Activated naive CD8-positive, alpha-beta T cell treated with anti-CD3 and anti-CD28 coated beads for 36 hours (primary cell): ENCODE measurements at places on chromosomes 7 and 10.
A peak's percentile ranks its signal among the peaks of the same experiment; 100 is the strongest.

- DNase-seq = no peak
Observed at GRCh38 chr10:123455861-123456260, 210.3 kb upstream of the GPR26 start.

GRCh38 chr10:79320820-79321493, 26.3 kb upstream of the PPIF start:
- DNase-seq = no peak

DNA sequence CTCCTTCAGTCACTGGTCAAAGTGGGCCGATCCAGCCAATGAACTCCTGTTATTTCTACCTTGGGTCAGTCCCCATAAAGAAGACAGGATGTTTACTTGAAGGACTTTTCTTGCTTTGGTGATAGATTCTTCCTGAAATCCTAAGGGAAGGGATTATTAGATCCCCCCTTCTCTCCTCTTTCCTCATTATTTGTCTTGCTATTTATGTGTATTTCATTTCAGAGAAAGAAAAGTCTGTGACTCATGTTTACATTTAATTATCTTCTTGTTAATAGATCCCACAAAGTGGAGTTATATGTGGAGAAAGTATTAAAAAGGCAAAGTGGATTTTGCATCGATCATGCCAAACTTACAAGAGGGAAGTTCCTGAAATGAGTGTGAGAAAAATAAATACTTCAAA, 341.5 kb downstream of the PHTF2 start:
- DNase-seq = no peak

DNA sequence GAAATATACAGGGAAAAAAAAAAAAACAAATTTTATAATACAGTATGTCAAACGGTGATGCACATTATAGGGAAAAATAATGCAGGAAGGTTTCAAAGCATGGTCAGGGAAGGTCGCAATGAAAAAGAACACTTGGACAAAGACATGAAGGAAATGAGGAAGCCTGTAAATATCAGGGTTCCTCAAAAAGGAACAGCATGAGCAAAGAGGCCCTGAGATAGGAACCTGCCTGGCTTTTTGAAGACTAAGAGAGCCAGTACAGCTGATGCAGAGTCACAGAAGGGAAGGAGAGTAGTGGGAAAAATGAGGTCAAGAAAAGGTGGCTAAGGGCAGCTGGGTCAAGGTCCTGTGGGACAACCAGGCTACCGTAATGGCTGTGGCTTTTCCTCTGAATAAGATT, 1.9 kb downstream of the VPS41 start:
- no peak for DNase-seq

- DNase-seq = no peak
Observed at GRCh38 chr7:116449950-116450349, 49.6 kb upstream of the CAV2 start.

GRCh38 chr7:82521906-82522445, 78.4 kb upstream of the CACNA2D1 start:
- no peak for DNase-seq

- DNase-seq = no peak
Observed at GRCh38 chr10:15379078-15379477, 8.0 kb upstream of the FAM171A1 start.

GRCh38 chr7:85471740-85472139, 284.9 kb upstream of the SEMA3D start:
- DNase-seq = no peak

DNA sequence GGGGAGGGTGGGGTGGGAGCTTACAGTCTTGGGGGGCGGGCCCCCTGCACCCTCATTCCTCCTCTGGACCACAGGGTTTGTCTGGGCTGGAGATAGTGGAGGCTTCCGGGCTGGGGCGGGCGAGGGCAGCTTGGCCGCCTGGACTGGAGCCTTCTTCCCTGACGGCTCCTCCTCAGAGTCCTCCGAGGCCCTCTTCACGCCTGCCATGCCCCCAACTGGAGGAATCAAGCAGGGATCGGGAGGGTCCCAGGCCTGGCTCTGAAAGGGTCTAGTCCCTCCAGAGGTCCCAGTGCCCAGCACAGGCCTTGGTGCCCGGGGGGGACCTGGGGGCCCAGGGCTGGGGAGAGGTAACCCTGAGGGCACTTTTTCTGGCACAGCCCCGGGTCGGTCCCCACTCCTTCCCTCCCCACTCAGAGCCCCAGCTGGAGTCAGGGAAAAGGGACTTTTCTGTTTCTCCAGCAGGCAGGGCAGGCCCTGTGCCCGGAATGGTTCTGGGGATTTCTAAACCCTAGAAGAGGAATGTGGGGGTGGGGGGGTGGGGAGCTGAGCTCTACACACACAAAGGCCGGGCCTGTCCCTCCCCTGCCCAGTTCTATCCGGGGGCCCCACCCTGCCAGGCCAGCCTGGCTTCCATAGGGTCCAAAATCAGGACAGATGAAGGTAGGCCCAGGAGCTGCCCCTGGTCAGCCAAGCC, 11.6 kb downstream of the MICALL2 start:
- DNase-seq = no peak

- no peak for DNase-seq
Observed at GRCh38 chr10:29651767-29652166, 17.0 kb upstream of the SVIL start.

DNA sequence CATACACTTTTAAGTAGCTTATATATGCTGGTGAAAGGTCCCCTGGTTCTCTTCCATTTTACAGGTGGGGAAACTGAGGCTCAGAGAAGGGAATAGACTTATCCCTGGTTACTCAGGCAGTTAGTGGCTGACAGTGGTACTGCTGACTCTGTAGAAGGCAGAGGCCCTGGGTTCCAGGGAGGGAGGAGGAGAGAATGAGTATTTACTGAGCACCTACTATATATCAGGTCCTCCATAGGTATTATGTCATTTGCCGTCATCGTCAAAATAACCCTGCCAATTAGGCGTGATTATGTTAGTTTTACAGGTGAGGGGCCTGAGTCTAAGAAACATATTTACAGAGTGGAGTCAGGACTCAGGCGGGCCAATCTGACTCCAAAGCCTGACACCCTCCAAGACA, 13.3 kb upstream of the PALD1 start:
- DNase-seq = no peak

DNA sequence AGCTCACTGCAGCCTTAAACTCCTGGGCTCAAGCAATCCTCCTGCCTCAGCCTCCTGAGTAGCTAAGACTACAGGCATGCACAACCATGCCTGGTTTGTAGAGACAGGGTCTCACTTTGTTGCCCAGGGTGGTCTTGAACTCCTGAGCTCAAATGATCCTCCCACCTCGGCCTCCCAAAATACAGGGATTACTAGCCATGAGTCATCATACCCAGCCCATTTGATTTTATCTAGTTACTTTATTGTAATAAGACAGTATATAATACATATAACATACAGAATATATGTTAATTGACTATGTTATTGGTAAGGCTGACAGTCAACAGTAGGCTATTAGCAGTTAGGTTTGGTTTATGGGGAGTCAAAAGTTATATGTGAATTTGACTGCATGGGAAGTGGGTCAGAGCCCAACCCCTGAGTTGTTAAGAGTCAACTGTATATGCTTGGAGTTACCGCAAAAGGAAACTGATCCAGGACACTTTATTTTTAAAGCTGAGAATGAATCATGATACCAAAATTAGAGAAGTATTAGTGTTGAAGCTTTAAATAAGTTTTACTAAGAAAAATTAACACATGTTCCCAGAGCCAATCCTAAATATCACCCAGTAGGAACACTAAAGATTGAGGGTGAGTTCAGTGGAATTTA, 20.7 kb upstream of the KMT2E start:
- DNase-seq = no peak

- DNase-seq = no peak
Observed at GRCh38 chr10:60397792-60398191, 8.1 kb upstream of the ANK3 start.

DNA sequence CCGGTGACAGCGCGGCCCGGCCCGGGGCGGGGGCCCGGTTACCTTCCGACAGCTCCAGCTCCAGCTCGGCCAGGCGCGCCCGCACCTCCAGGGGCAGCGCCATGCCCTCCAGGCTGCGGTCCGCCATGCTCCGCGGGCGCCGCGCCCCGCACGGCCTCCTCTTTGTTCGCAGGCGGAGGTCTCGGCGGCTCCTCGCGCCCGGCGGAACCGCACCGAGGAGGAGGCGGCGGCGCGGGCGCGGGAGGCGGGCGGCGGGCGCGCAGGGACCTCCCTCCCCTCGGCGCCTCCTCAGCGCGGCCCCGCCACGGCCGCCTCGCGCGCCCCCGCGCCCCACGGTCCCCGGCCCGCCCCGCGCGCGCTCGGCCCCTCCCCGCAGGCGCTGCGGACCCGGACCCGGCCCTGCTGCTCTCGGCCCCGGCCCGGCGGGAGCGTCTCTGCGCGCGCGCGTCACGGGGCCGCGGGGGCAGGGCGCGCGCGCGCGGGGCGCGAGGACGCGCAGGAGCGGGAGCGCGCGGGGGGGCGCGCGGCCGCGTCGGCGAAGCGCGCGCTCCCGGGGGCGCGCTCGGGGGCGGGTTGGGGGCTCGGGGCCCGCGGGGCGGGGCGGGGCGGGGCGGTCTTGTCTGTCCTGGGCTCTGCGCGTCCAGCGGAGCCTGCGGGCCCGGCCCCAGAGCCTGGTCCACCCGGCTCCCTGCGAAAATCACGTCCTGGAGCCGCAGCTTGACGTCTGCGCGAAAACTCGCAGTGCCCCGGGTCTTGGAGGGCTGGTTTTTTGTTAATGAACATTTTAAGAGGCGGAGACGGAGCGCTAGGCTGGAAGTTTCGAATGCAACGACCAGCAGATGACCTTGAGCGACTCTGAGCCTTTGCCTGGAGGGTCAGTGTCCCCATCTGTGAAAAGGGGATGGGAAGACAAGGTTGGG, at the start of gene DIP2C:
TSS of gene DIP2C (minus strand) at position 217 of the 920 bp plus-strand sequence. CDS start at position 127, 90 bp downstream.
- DNase-seq = peak; percentile 15
